Stimulated activated CD4-positive, alpha-beta T cell treated with anti-CD3 and anti-CD28 coated beads, Interleukin-12 subunit alpha, Interleukin-12 subunit beta, amount 100 ng/mL, for 4 hours (primary cell): ENCODE measurements at places on chromosomes 5 and 9.

- DNase-seq, result no peak
Observed at GRCh38 chr5:164058621-164059020, 553.2 kb downstream of the MAT2B start.

DNA sequence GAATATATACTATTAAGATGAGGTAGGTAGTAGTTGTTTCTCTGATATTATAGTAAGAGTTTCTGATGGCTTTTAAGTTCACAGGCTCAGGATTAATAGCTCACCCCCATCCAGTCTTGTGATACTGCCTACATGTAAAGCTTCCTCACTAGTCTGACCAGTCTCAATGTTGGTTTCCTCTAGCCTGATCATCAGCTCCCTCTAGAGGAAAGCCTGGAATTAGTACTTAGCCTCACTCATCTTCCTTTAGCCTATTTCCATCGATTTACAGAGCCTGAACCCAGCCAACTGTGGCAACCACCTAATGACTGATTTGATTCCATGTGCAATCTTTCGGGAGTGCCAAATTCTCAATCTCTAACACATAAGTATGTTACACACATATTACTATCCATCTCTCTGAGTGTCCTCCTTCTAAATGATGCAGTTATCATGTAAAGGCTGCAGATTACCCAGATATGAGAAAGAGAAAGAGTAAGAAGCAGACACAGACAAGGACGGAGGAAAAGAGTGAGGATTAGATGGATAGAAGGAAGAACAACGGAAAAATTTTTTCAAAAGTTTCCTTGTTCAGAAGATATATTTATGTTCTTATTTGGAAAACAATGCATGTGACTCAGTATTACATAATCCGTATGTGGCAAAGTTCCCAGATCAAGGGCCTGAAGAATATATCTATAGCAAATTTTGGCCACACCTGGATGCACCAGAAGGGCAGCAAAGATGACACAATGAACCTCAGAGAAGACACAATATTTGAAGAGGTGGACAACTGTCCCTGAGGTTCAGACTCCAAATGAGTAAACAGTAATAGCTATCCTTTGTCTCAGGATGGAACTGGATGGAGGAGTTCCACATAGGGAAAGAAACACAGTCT is 333.7 kb downstream of the ELAVL2 start:
- no peak for DNase-seq

DNA sequence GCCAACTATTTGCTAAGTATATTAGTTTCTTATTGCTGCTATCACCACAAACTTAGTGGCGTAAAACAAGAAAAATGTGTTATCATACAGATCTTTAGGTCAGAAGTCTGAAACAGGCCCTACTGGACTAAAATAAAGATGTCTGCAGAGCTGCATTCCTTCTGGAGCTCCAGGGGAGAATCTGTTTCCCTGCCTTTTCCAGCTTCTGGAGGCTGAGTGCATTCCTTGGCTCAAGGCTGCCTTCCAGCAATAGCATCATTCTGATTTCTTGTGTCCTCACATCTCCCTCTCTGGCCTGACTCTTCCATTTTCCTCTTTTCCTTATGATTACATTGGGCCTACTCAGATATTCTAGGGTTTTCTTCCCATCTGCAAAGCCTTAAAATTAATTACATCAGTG is 15.9 kb downstream of the MAN2A1 start:
- no peak for DNase-seq

DNA sequence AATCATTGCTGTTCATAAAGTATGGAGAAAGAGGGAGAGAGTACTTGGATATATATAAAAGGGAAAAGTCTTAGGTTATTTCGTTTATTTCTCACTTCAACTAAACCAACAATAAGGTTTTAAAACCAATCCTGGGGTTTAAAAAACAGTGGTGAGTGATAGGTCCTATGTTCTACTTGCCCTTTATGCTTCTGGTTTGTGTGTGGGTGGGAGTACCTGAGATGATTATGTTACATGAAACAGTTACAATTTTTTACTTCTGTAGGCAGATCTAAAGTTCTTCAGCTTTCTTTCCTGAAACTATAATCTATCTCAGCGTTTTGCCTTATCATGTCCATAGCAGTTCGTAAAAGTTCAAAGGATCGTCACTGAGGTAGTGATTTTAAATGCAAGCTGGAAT is 49.2 kb downstream of the STX17 start:
- DNase-seq, result no peak

DNA sequence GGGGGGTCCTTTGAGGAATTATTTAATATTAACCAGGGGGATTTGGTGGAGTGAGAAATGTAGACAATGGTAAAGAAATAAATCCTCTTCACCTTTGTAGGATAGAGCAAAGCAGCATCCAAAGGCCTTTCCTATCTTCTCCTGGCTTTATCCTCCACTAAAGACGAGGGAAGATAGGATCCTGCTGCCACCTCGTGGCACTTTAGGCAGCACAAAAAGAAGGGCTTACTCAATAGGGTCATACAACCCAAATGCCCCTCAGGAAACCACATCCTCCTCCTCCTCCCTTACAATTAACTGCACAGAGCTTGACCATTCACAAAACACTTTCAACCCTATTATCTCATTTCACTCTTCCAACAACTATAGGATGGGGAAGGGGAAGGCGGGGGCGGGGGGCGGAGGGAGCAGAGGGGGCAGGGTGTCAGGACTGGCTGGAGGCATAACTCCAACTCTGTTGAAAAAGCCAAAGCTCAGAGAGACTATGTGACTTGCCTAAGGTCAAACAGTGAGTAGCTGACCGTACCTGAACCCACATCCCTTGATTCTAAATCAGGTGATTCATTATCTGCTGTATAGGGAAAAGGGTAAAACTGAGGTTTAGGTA is 45.4 kb upstream of the MYOT start:
- no peak for DNase-seq

DNA sequence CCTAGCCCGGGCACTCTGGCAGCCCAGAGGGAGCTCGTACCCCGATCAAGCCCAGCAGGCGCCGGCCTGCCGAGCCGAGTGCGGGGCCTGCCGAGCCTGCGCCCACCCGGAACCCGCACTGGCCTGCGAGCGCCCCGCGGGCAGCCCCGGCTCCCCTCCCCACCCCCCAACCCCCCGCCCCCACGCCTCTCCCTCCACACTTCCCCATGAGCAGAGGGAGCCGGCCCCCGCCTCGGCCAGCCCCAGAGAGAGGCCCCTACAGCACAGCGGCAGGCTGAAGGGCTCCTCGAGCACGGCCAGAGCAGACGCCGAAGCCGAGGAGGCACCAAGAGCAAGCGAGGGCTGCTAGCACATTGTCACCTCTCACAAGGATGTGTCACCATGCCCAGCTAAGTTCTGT is 36.2 kb upstream of the CCDC180 start:
- no peak for DNase-seq

DNA sequence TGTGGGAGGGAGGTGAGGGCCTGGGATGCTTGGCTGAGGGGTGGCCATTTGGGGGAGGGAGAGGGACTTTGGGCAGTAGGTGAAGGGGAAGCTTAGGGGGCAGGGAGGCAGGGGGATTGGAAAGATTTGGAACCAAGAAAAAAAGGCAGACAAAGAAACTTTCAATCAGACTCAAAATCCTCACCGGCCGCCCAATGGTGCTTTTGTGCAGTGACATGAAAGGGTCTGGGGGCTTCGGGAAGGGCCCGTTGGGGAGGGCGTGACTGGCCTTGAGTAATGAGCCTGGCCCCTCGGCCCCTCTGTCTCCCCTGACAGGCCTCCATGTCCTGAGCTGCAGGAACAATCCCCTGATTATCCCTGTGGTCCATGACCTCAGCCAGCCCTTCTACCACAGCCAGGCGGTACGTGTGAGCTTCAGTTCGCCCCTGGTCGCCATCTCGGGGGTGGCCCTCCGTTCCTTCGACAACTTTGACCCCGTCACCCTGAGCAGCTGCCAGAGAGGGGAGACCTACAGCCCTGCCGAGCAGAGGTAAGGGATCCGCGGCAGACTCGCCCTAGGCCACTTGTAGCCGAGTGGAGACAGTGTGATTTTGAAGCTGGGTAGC is 181.1 kb downstream of the PAPPA start:
- no peak for DNase-seq

GRCh38 chr9:133428617-133429101 is 6.5 kb downstream of the ADAMTS13 start:
- no peak for DNase-seq

DNA sequence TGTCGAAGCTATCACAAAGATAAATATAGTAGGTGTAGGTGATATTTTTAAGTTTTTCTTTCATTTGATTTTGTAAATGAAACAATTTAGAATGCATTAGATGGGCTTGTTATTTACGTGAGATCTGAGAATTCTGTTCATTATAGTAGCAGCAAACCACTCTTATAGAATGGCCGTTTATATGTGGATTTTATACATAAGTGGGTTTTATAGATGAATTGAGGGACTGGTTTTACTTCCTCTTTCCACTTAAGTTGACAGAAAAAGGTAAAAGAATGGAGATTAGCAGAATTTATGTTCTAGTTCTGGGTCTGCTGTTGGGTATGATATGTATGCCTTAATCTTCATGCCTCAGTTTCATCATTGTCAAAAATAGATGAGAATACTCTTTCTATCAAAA is 5.6 kb downstream of the RMI1 start:
- DNase-seq, result no peak

- DNase-seq, result peak; percentile 64
Observed at GRCh38 chr5:139746691-139747582, 48.7 kb upstream of the PSD2 start.

- no peak for DNase-seq
Observed at GRCh38 chr9:13992138-13993088, 321.5 kb downstream of the NFIB start.

DNA sequence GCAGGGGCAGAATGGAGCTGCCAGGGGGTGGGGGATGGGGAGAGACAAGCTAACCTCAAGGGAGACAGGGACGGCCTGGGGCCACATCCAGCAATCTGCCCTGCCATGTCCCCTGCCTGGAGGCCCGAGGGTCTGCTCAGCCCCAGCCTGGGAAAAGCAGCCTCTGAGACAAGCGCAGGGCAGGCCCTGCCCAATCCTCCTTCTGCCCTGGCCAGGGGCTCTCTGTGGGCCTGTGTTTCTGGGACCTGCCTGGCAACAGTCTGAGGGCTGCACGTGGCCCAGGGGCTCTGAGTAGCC is 13.9 kb upstream of the QSOX2 start:
- DNase-seq, result no peak

DNA sequence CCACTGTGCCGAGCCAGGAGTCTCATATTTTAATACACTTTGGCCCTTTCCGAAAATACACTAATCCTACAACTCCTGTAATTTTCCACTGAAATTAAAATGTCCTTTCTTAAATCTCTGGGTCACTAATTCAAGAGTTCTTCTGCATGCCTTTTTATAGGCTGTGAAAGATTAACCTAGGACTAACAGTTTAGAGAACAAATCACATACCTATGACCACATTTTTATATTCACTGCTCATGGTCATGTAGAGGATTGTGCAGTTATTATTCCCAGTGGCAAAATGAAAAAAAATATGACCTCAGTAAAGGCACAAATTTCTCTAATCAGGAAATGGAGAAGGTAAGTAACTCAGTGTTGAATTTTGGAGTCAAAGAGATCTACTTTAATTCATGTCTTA is 33.4 kb downstream of the SLCO4C1 start:
- DNase-seq, result no peak

DNA sequence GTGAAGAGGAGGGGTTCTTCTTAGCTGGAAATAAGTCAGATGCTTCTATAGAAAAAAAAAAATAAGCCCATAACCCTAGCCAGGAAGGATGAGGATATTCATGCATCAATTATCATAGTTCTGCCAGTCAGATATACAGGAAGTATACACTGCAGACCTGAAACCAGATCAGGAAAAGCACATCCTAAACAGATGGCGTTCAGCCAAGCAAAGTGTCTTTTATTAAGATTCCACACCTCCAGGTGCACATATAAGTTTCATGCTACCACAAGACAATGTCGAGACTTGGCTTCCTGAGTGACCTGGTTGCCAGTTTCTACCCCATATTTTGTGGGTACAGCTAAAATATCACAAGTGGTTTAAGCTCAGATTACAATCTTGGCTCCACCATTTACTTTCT is 108.3 kb downstream of the CETN3 start:
- DNase-seq, result no peak

- no peak for DNase-seq
Observed at GRCh38 chr5:125011419-125011818, 265.0 kb upstream of the ZNF608 start.

DNA sequence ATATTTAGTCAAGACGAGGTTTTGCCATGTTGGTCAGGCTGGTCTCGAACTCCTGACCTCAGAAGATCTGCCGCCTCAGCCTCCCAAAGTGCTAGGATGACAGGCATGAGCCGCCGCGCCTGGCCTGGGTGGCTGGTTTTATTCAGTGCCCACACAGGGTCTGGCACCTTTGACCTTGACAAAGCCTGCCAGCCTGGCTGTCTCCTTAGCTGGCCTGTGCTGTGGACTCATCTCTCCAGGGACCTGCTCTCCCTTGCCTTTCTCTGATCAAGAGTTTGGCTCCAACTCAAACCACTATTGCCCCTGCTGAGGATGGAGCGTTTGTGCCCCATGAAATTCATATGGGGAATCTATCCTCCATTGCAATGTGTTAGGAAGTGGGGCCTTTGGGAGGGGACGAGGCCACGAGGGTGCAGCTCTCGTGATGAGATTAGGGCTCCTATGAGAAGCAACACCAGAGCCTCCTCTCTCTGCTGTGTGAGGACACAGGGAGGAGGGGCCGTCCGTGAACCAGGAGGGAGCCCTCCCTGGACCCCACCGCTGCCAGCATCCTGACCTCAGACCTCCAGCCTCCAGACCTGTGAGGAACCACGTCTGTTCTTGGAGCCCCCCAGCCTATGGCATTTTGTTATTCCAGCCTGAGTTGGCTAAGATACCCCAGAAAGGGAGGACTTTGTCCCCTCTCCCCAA is 45.0 kb downstream of the MRPL36 start:
- DNase-seq, result no peak

DNA sequence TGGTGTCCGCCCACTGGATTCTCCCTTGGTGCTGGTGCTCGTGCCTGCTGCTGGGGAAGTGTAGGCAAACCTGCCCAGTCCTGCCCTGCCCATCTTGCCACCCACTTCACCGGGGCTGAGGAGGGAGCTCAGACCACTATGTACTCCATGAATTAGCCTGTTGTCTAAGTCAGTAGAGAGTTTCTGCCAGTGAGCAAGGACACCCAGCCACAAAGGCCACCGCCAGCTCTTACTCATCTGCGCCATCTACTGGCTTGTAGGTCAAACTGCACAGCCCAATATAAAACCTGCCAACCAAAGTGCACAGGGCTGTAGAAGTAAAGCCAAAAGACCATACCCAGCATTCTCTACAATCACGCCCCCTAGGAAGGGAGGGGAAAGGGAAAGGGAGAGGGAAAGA is 102.3 kb downstream of the GLIS3 start:
- DNase-seq, result no peak
